Breast epithelium (tissue), 4 donors: ENCODE measurements at places on chromosomes 12 and 14. TPM values are rescaled to one million over a fixed set of nuclear protein-coding genes. Genes with fewer than 3 reads are reported as not detected.

GRCh38 chr14:91361233-91361811 lies 56.3 kb downstream of the CCDC88C start:
- no peak for DNase-seq

DNA sequence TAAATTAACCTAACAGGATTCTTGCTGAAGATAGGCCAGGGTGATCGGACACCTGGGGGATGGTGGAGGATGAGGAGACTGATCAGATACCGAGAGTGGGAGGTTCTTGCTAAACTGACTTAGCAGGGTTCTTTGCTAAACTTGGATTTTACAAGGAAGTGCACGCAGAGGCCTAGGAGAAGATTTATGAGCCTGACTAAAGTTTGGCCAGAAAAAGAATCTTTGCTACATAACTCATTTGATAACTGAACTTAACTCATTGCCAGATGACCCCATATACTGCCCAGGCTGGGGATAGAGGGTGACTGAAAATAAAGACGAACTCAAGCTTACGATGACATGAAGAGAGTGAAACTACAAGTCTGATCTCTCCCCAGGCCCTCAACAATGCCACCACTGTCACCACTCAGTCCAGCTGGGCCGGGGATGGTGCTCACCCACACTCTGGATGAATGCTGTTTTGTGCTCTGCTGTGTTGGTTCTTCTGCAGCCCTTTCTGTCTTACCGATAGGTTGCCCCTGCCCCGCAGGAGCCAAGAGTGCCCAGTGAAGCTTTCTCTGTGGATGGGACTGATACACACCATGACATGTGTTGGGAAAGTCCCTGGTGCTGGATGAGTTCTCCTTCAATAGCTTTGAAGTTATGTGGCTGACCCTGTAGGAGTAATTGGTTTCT lies 29.0 kb downstream of the PPFIBP1 start:
- no peak for DNase-seq

DNA sequence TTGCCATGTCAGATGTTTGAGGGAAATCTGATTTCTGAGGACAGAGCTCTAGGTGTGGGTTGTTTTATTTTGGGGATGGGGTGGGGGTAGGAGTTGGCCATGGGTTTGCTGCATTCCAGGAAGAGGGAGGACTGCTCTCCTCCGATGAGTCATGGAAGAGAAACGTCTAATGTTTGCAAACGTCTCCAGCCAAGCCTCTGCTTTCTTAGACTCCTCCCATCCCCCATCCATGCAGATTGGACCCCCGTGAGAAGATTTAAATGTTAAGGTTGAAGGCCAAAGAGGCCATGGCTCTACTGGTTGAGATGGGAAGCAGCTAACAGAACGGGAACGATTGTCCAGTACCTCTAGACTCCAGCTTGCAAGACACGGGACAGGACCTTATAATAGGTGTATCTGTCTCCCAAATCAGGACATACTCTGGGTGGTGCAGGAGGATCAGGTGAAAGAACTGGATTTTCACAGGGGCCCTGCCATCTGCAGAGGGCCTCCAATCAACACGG lies 11.4 kb upstream of the ATP2A2 start:
- DNase-seq: no peak

DNA sequence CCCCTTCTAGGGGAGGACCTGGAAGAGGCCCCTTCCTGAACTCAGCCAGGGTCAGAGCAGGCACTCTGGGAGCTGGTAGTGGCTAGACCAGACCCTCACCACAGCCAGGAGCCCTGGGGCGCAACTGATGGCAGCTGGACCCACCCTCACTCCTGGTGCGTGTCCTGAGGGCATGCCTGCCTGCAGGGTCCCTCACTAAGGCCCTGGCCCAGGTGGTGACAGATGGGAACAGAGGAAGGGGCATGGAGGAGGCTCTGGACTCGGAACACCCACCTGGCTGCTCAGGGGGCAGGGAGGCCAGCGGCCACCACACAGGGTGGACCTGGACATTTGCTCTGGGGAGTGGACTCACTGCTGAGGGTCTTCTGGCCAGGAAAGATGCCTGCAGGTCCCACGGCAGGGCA lies 342.2 kb upstream of the SFSWAP start:
- DNase-seq: no peak

GRCh38 chr12:58270966-58271705 lies 329.8 kb downstream of the ATP23 start:
- DNase-seq: no peak

DNA sequence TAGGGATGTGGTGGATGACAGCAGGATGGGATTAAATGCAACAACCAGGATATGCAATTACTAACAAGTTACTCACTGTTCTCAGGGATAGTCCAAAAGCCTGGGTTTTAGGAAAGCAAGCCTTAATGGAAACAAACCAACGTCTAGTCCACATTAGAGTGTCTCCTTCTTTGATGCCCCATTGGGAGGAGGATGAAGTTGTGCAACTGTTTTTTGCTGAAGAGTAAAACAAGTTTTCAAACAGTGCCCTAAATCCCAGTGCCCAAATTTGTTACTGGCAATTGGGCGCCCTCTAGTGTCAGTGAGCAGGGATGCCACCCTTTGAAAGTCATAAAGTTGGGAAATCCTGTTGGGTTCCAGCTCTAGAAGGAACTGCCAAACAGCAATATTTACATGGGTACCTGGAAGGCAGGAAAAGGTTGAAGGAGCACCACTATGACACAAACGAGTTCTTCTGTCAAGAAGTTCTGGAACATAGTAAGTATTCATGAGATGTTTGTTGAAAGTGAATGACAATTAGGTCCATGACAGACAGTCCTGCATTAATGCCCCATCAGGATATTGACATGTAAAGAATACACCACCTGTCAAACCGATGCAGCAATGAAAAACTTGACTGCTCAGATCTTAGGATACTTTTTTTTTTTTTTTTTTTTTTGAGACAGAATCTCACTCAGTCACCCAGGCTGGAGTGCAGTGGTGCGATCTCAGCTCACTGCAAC lies 11.1 kb upstream of the DPF3 start:
- no peak for DNase-seq

DNA sequence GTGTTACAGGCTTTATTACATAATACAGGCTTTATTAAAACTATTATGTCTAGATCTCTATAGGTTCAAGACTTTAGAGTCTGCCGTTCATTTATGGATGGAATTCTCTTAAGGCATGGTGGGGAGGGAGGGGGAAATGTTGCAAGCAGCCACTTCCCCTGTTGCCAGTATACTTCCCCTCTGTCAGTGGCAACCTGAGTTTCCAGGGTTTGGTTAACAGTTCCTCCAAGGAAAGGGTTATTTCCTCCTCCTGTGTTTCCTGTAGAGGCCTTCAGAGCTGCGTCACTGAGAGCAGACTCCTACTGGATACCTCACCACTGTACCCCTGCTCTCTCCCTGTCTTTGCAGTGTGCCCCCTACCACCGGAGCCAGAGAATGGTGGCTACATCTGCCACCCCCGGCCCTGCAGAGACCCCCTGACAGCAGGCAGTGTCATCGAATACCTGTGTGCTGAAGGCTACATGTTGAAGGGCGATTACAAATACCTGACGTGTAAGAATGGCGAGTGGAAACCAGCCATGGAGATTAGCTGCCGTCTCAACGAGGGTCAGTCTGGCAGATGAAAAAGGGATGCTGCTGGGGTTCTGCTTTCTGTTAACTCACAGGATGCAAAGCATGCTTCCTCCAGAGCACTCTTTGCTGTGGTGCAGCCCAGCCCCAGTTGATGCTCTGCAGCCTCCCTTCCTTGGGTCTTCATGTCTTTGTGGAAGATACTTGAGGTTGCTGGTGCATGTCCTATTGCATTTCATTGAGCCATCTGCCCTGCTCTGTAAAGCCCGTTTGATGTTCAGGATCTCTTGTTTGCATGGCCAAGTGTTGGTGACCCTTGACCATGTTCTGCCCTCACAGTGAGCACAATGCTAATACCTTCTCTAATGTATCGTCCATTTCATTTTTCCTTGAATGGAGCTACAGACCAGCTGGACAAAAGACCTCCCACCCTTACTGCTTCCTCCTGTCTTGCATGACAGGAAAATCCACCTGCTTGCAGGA lies 63.6 kb upstream of the SRSF5 start:
- DNase-seq: no peak

Gene EIF5
- 143 TPM for total RNA-seq

Gene EXD2
- 17.1 TPM for total RNA-seq

- no peak for DNase-seq
Observed at GRCh38 chr12:51600721-51601120, 9.7 kb downstream of the SCN8A start.

DNA sequence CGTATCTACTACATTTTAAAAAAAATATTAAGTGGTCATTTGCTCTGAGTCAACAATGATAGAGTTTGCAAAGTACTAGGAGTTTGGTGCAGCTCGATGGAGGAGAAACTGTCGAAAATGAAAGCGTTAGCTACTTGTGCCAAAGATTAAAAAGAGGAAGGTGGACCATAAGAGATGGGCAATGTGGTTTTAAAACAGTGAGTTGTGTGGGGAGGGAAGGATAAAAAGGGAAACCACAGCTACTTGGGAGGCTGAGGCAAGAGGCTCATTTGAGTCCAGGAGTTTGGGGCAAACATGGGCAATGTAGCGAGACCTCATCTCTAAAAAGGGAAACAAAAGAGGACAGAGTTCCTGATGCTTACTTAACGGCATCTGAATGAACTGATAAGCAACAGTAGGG lies 18.2 kb upstream of the STRAP start:
- no peak for DNase-seq

DNA sequence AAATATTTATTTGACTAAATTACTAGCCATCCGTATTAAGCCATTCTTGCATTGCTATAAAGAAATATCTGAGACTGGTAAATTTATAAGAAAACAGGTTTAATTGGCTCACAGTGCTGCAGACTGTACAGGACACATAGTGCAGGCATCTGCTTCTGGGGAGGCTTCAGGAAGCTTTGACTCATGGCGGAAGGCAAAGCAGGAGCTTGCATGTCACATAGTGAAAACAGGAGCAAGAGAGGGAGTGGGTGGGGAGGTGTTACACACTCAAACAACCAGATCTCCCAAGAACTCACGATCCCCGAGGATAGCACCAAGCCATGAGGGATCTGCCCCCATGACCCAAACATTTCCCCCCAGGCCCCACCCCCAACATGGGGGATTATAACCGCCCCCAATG lies 26.7 kb upstream of the RAB21 start:
- no peak for DNase-seq

Gene SLC17A8
- total RNA-seq: not detected

Gene PPP1R1A
- total RNA-seq: 316 TPM

GRCh38 chr12:1791104-1791841 lies 29.1 kb upstream of the LRTM2 start:
- no peak for DNase-seq

DNA sequence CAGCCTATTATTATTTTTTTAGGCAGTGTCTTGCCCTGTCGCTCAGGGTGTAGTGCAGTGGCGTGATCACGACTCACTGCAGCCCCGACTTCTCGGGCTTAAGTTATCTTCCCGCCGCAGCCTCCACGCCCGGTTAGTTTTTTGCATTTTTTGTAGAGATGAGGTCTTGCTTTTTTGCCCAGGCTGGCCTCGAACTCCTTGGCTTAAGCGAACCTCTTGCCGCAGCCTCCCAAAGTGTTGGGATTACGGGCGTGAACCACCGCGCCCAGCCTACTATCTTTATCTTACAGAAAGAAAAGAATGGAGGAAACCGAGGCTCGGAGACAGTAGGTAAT lies 507 bp upstream of the PTPN11 start:
- no peak for DNase-seq

Gene FOXM1
- under 0.01 TPM for total RNA-seq

GRCh38 chr12:62468397-62468796 lies 1.8 kb downstream of the MON2 start:
- no peak for DNase-seq
